Cerebellum (tissue), 4 donors: ENCODE measurements at places on chromosomes 7 and 10.

DNA sequence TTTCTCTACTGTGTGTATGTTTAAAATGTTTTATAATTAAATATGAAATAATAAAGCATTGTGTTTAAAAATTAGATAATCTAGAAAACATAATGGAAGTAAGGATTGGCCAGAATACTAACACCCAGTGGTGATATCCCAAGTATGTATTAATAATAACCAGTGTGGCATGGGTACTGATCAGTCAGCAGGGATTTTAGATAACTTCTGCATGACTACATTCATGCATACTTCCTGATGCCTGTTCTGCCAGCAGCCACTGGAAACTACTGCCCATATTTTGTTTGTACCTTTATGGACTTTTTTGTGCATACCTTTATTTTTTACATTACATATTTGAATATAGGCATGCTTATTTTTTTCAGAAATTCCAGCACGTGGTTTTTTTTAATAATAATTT lies 156.6 kb upstream of the TMEM196 start:
- DNase-seq: no peak

- DNase-seq: no peak
Observed at GRCh38 chr10:125738206-125738605, 18.7 kb downstream of the EDRF1 start.

DNA sequence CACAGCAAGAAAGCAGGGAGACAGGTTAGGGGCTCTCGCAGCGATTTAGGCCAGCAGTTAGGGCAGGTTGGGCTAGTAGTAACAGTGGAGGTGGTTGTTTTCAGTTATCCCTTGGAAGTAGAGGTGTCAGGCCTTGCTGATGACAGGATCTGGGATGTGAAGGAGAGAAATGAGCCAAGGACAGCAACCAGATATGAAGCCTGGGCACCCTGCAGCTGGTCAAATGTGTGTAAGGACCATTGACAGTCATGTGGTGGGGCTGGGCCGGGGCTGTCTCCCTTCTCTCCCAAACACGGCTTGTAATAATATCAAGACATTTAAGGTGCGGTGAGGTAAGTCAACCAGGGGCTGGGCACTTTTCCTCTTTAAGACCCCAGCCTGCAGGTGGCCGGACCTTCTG lies 112.5 kb upstream of the IGFBP3 start:
- DNase-seq: no peak

- DNase-seq: no peak
Observed at GRCh38 chr10:126481181-126481580, 92.9 kb upstream of the ADAM12 start.

- no peak for DNase-seq
Observed at GRCh38 chr10:51770709-51771108, 71.3 kb upstream of the CSTF2T start.

DNA sequence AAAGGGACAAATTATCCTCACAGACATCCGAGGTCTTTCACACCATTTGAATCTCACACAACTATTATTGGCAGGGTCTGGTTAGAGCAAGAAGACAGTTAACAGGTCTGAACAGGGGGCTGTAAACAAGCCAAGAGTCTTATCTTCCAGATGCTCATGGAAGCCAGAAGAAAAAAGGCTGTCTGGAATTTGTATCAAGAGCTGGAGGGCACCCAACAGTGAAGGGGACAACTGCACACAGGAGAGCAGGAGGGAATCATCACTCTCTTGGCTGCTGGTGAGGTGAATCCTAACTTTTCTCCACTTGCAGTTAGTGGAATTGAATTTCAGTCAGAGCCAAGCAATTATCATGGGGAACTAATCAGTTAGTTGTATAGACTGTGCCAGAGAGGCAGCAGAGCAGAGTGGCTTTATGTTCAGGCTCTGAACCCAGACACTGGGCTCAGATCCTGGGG lies 880.2 kb upstream of the AUTS2 start:
- DNase-seq: no peak

- DNase-seq: no peak
Observed at GRCh38 chr10:43899224-43899959, 250.7 kb upstream of the ZNF32 start.

GRCh38 chr7:44281811-44282600 lies 43.4 kb downstream of the CAMK2B start:
- DNase-seq: no peak

DNA sequence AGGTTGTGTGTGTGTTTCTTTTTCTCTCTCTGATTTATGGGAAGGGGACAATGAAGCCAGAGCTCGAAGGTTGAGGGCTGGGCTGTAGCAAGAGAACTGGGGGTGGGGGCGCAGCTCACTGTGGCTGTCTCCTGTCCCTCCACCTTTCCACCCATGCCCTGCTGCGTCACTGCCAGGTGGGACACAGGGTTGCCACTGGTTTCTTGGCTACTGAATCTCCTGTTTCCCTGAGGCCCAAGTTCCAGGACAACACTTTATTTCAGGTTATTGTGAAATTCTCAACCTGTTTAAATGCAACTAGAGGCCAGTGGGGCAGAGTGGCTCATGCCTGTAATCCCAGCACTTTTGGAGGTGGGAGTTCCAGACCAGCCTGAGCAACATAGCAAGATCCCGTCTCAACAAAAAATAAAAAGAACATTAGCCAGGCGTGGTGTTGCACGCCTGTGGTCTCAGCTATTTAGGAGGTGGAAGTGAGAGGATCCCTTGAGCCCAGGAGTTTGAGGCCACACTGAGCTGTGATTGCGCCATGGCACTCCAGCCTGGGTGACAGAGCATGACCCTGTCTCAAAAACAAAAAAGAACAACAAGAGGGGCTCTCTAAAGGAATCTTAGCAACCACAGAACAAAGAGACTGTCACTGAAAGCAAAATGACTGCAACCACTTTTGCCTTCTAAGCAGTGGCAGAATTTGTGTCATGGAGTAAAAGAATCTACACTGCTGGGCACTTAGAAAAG lies 22.6 kb downstream of the TBATA start:
- DNase-seq: no peak

DNA sequence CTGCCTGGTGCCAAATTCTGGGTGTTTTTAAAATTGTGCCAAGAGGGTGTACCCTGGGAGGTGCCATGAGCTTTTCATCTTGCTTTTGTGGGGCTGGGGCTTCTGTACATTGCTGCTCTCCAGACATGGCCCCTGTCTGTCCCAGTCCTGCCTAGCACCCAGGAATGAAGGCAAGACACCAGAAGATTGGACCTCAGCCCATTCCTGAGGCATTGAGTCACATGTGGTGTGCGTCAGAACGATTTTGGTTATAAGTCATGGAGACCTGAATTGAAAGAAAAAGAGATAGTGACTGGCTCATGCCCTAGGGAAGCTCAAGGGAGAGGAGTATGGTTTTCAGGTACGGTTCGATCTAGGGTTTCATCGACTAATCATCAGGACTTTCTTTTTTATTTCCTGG lies 493.2 kb downstream of the TYW1 start:
- no peak for DNase-seq

- DNase-seq: no peak
Observed at GRCh38 chr7:112067632-112068540, 138.3 kb downstream of the DOCK4 start.

GRCh38 chr10:62268027-62268398 lies 631 bp downstream of the RTKN2 start:
- DNase-seq: no peak

DNA sequence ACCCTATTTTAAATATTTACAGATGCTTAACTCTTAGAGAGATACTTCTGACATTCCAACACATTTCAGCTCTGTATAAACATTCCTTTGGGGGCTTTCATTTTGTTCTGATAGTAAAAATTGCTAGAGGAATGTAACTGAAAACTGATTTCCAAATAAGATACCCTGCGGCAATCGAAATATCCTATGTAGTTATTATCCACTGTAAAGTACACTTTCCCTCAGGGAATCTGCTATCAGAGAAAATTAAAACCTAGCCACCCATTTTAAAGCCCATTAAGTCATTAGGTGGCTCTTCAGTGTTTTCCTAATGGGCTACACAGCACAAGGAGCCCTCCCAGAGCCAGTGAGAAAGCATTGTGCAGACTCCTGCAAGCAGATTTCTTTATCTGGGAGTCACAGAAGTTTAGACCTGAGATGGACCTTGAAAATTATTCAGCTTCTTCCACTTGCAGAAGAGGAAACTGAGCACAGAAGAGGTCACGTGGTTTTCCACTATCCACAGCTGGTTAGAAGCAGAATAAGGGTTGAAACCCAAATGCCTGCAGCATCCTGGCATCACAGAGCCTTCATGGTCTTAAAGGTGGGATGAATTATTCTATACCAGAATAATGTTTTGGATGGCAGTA lies 12.6 kb upstream of the CPVL start:
- no peak for DNase-seq

DNA sequence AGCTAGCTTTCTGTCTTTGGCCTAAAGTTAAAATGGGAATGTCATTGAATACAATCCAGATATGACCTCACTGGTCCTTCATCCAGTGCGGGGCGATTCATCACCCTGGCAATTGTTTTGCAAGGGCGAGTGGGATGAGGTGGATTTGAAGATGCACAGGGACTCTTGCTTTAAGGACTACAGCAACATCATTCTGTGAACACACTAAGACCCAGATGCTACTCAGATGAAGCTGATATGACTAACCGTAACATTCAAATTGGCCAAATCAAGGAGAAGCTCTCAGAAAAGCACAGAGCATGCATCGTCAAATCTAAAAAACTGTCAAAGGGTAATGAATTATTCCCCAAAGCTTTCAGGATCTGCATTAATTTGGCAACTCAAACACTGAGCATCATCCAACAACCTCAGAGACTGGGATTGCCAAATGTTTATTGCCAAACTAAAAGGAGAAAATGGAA lies 12.8 kb downstream of the CPA1 start:
- DNase-seq: no peak

- no peak for DNase-seq
Observed at GRCh38 chr10:50885097-50885859, at the start of gene A1CF. Gene A1CF (minus strand): TSS chr10:50885627. CDS start chr10:50859940, 25,687 bp downstream.

- no peak for DNase-seq
Observed at GRCh38 chr7:2033586-2034135, 199.1 kb downstream of the MAD1L1 start.

DNA sequence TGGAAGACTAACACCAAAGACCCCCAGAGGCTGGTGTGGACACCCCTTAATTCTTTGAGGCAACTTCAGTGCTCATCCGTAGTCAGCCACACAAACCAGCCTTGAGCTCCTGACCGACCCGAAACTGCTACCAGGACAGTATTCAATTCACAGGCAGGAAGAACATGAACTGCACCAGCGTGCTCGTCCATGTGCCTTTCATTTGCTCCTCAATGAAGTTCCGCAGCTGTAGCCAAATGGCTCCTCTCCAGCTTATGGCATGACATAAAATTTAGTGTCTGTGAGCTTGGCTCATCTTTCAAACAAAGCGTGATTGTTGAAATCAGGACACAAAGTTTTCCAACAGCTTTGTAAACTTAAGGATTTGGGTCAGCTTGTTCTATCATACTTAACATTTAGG lies 144.1 kb upstream of the FAM171A1 start:
- DNase-seq: no peak

DNA sequence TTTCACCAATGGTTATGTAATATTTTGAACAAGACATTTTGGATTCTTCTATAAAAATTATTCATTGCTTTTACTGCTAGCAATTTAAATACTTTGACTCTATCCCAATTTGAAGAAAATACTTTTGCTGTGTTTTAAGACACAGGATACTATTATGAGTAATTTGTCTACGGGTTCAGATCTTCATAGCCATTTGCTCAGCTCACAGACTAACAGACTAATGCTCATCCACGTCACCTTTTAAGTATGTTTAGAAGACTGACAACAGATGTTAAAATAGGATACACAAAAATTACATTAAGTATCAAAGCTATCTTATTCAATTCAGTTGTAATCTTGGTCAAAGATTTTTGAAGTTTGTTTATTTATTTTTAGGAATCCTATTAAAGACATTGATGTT lies 251.3 kb upstream of the CHRM2 start:
- DNase-seq: no peak

DNA sequence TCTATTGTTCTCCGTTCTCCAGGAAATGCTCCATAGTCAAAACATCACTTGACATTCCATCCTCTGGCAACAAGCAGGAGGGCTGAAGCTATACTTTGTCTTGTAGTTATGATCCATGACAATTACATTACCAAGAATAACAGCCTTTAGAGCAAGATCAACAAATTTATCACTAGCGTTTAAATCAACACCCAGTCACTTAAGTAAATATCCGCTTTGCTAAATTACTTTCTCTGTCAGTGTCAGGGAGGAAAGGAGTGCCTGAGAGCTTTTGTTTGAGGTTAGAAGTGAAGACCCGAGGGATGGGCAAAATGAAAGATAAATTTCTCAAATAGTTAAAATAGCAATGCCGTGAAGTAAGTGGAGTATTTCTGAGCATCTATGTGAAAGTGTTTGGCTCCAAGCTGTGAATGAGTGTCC lies 236.1 kb upstream of the BMPER start:
- DNase-seq: no peak

GRCh38 chr7:107113866-107114265 lies 54.9 kb upstream of the HBP1 start:
- DNase-seq: no peak

DNA sequence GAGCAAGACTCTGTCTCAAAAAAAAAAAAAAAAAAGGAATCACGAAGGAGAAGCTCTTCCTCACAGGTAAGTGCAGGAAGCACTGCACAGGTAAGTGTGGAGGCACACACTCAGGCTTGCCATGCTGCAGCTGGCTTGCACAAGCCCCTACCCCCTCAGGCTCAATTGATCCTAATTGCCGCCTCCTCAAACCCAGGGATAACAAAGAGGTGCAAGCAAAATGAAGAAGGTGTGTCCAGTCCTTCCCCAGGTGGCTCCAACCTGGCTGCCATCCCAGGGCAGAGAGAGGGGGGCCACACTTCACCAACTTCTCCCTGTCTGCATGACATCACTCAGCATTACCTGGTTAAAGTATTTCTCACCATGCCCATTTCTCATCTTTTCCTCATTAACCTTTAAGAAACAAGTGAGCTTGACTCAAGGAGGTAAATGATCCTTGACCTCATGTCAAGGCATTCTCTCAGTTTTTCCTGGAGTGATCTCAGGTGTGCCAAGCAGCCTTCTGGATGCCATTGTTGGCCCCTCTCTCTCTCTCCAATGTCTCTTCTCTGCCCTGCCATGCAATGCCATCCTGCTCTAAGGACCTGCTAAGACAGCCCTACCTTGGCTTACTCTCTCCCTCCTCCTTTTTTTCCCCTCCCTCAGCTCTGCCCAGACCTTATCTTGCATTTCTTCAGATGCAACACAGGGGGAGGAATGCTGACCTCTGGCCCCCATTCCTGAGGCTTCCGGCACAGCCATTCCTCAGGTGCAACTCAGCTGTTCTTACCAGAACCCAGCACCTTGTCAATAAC lies 13.0 kb upstream of the TRPV6 start:
- DNase-seq: no peak

GRCh38 chr10:92486637-92487036 lies 87.3 kb downstream of the IDE start:
- DNase-seq: no peak
